ENCODE measurements at places on chromosomes 12 and 14.

DNA sequence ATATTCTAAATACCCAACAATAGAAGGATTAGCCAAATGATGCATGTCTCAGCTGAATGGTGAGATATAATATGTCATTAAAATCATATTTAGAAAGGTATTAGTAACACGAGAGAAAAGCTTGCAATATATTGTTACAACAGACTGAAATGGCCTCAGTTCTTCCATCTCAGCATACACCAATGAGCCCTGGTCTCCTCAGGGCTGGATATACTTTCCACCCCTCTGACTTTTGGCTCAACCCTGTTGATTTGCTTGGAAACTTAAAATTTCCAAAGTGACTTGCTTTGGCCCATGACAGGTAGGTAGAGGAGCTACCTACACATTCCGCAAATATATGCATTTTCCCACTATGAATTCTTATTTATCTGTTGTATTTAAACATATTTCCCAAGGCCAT, 908.1 kb upstream of the TMEM132C start:
- H3K27ac ChIP-seq = no peak overlapping the region
- H3K27me3 ChIP-seq = no peaks in the 10 kb centered on the region
- H3K36me3 ChIP-seq = no peaks in the 10 kb centered on the region

GRCh38 chr12:38392554-38393144, 76.1 kb downstream of the ALG10B start:
- peak overlapping the region; percentile 22 for H3K4me3 ChIP-seq
- peaks cover 48% of the 10 kb centered on the region for H3K4me1 ChIP-seq
- H3K36me3 ChIP-seq = no peaks in the 10 kb centered on the region
- DNase-seq = peak; percentile 97

DNA sequence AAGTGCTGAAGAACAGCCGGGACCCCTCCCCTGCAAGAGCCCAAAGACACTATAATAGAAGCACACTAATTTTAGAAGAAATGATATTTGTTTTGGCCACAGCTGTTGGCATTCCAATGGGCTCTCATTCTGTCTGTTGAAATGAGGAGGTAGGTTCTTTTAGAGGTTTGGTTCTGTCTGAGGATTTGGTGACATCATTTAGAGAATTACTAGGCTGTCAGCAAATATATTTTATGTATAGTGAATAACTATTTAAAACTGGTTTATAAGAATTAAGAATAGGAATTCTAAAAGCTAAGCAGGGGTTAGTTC, 200.7 kb upstream of the SLC38A2 start:
- H3K27me3 ChIP-seq = no peaks in the 10 kb centered on the region
- no peaks in the 10 kb centered on the region for H3K4me1 ChIP-seq
- H3K36me3 ChIP-seq = no peaks in the 10 kb centered on the region
- H3K4me3 ChIP-seq = no peak overlapping the region
- no peak for DNase-seq
- H3K27ac ChIP-seq = no peak overlapping the region

GRCh38 chr12:1911598-1912575, 6.6 kb downstream of the CACNA2D4 start:
- no peak for DNase-seq
- peaks cover 10% of the 10 kb centered on the region for H3K4me1 ChIP-seq
- H3K4me3 ChIP-seq = no peak overlapping the region
- no peaks in the 10 kb centered on the region for H3K36me3 ChIP-seq
- no peak overlapping the region for H3K27ac ChIP-seq

DNA sequence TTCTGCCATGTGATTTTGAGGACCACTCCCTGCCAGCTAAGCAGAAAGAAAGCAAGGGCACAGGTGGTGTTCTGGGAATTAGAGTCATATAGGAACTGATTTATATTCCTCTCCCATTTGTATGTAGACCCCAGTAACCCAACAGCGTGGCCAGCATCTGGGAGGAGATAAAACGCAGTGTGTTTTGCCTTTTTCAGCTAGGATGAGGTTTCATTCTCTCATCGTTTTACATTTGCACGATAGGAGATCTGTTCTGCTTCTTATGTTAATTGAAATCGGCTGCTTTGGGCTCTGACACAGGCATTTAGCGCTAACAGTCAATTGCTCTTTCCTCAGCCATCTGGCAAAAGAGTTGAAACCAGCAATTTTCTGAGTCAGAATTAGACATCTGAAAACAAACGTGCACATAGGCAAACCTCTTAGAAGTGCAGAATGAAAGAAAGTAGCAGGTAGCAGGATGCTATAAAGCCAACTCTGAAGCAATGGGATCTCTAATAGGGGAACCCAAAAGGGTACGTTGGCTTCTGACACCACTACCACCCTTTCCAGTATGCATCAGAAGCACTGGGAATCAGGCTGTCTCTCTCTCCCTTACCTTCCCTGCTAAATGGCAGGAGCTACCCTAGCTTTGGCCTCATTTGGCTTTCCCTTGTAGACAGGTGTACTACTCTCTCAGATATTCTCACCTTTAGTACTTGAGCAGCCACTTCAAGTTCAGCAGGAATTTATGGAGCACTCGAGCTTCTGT, 219.1 kb downstream of the PHLDA1 start:
- DNase-seq = no peak
- H3K27ac ChIP-seq = no peak overlapping the region
- peaks cover 28% of the 10 kb centered on the region for H3K4me1 ChIP-seq
- H3K4me3 ChIP-seq = no peak overlapping the region

GRCh38 chr12:40002178-40003169, 103.4 kb downstream of the SLC2A13 start:
- DNase-seq = peak; percentile 4
- no peaks in the 10 kb centered on the region for H3K4me1 ChIP-seq
- H3K27me3 ChIP-seq = no peaks in the 10 kb centered on the region
- H3K36me3 ChIP-seq = no peaks in the 10 kb centered on the region
- no peak overlapping the region for H3K27ac ChIP-seq

DNA sequence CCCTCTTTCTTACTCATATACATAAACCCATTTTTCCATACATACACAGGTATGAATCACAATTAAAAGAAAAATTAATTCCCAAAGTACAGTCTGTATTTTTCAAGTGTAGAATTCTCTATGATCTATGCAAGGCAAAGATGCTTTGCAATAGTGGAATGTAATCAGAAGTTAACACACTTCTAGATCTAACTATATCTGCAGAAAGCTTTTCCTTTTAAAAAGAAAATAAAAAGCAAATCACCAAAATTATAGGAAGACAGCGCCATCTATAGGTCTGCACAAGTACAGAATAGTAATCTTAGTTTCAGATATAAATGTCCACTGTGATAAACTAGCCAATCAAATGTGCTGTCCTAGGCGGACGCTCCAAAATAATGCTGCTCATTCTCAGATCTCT, 22.0 kb downstream of the SLC25A21 start:
- H3K36me3 ChIP-seq = peaks cover 4% of the 10 kb centered on the region
- H3K27me3 ChIP-seq = no peaks in the 10 kb centered on the region
- no peak overlapping the region for H3K4me3 ChIP-seq

GRCh38 chr12:48084066-48084465, 21.8 kb downstream of the SENP1 start:
- peaks cover 30% of the 10 kb centered on the region for H3K36me3 ChIP-seq
- H3K4me3 ChIP-seq = no peak overlapping the region
- DNase-seq = peak; percentile 25
- H3K27me3 ChIP-seq = no peaks in the 10 kb centered on the region
- no peaks in the 10 kb centered on the region for H3K4me1 ChIP-seq

- no peak for DNase-seq
- no peak overlapping the region for H3K4me3 ChIP-seq
- no peaks in the 10 kb centered on the region for H3K27me3 ChIP-seq
- H3K36me3 ChIP-seq = peaks cover 15% of the 10 kb centered on the region
Measured at GRCh38 chr12:26991826-26992225, 22.4 kb downstream of the TM7SF3 start.

GRCh38 chr12:117724543-117724942, 244.2 kb downstream of the KSR2 start:
- no peaks in the 10 kb centered on the region for H3K36me3 ChIP-seq
- no peaks in the 10 kb centered on the region for H3K27me3 ChIP-seq
- no peak for DNase-seq
- no peaks in the 10 kb centered on the region for H3K4me1 ChIP-seq

DNA sequence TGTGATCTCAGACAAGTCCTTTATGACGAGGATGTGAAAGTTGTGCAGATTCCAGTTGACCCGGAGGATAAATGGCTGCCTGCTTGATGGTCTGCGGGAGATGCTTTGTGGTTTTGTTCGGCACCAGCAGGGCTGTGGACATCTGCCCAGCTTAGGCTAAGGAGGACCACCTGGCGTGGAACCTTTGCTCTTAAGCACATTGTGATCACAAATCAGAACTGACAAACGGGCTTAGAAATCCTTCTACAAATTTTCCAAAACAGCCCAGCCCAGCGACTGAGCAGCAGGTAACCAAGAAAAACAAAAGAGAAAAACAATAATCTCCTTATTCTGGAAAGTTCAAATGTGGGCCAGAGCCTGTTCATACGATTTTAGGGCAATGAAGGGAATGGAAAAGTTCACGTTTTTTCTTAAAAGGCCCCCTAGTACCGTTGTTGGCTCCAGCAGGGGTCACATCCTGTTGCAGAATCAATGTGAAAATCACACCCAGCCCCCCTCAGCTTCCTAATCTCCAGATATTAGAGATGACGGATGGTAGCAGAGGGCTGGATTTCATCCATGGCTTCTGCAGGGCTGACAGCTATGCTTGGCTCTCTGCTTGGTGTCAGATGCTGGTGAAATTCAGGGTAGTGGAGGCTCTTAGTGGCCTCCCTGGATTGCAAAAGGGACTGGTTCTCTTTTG, 81.1 kb upstream of the RFLNA start:
- no peak for DNase-seq
- no peaks in the 10 kb centered on the region for H3K4me1 ChIP-seq
- no peaks in the 10 kb centered on the region for H3K36me3 ChIP-seq
- no peak overlapping the region for H3K4me3 ChIP-seq
- H3K27me3 ChIP-seq = peaks cover 74% of the 10 kb centered on the region

GRCh38 chr12:123910761-123911193, 61.9 kb downstream of the CCDC92 start:
- no peaks in the 10 kb centered on the region for H3K27me3 ChIP-seq
- H3K36me3 ChIP-seq = no peaks in the 10 kb centered on the region
- H3K27ac ChIP-seq = no peak overlapping the region
- no peaks in the 10 kb centered on the region for H3K4me1 ChIP-seq
- DNase-seq = no peak
- H3K4me3 ChIP-seq = no peak overlapping the region

DNA sequence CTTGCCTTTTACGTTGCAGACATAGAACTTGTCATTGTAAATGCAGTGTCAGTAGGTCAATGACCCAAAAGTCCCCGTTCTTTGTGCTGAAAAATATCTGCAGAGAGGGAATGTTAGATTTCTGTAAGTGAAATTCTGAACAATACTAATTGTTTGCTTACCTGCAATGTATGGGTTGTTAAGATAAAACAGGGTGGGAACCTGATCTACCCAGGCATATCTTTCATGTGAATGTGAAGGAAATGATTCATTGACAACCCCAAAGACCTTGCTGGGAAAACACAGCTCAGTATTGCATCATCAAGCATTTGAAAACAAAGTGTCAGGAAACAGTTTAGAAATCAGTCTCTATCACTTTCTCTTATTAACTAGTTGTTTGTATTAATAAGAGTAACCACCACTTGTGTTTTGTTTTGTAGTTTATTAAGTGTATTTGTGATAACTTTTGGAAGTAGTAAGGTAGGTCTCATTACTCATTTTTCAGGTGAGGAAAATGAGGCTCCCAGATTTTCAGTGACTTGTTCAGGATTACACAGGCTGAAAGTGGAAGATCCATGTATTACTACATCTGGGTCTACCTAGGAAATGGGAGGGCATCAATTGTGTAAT, 57.9 kb upstream of the SLC38A2 start:
- no peaks in the 10 kb centered on the region for H3K27me3 ChIP-seq
- DNase-seq = peak; percentile 95
- no peaks in the 10 kb centered on the region for H3K36me3 ChIP-seq
- H3K27ac ChIP-seq = peak overlapping the region; percentile 96

DNA sequence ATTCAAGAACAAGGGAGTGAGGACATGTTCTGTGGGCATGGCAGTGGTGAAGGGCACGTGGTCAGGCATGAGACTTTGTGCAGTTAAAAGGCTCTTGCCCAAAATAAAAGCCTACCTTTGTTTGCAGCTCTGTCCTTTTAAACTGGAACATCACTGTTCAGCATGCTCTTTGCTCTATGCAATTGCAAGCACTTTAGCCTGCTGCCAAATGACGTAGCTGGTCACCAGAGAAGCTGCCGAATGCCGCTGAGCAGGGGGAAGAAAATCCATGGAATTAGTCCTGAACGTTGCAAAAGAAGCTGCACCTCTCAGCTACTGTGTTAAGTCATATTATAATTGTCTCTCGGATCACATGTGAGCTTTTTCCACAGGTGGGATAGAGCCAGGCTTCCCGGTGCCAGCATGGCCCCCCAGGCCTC, 176.3 kb upstream of the DIO2 start:
- no peaks in the 10 kb centered on the region for H3K36me3 ChIP-seq
- H3K27ac ChIP-seq = no peak overlapping the region
- peaks cover 47% of the 10 kb centered on the region for H3K4me1 ChIP-seq
- DNase-seq = no peak
- H3K27me3 ChIP-seq = no peaks in the 10 kb centered on the region

GRCh38 chr12:73181244-73181643, 909.1 kb downstream of the TRHDE start:
- H3K36me3 ChIP-seq = no peaks in the 10 kb centered on the region
- H3K4me1 ChIP-seq = no peaks in the 10 kb centered on the region
- H3K27ac ChIP-seq = no peak overlapping the region
- H3K4me3 ChIP-seq = no peak overlapping the region
- H3K27me3 ChIP-seq = no peaks in the 10 kb centered on the region
- DNase-seq = no peak

GRCh38 chr14:28412077-28412476, 354.5 kb upstream of the FOXG1 start:
- H3K27me3 ChIP-seq = no peaks in the 10 kb centered on the region
- H3K4me1 ChIP-seq = no peaks in the 10 kb centered on the region
- DNase-seq = no peak
- H3K4me3 ChIP-seq = no peak overlapping the region

GRCh38 chr12:49937639-49938300, 12.8 kb upstream of the AQP2 start:
- no peak overlapping the region for H3K27ac ChIP-seq
- no peak overlapping the region for H3K4me3 ChIP-seq

DNA sequence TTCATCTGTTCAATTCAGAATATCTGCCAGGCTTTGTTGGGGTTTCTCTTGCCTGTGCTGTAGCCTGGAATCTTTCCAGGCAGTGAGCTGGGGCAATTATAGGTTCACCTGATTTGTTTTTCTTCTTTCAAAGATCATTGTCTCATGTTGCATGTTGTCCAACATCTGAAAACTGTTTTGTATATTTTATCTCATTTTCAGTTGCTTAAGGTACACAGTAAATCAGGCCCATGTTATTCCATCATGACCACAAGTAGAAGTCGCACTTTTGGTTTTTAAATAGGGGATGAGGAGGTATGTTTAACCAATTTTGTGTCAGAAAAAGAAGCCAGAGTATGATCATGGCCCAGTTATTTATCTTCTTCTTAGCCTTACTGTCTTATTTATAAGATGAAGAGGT, 24.9 kb upstream of the FUT8 start:
- no peak overlapping the region for H3K4me3 ChIP-seq
- no peak for DNase-seq
- H3K4me1 ChIP-seq = no peaks in the 10 kb centered on the region
- no peak overlapping the region for H3K27ac ChIP-seq

DNA sequence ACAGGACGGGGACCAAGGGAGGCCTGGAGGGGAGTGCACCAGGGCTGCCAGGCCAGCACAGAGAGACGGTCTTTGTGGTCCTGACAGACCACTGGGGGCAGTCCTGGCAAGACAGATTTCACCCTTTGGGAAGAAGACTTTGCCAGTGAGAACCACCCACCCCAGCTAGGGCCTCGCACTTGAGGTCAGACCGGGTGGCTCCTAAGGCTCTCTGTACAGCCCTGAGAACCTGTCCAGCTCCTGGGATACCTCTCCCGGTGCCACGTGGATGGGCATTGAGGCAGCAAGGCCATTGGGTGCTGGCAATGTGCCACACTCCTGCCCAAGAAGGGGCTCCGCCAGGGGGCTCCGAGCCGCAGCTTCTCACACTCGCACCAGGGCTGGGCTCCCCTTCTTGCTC, 42.4 kb downstream of the DEGS2 start:
- H3K4me1 ChIP-seq = no peaks in the 10 kb centered on the region
- no peaks in the 10 kb centered on the region for H3K27me3 ChIP-seq
- no peak overlapping the region for H3K4me3 ChIP-seq
- H3K36me3 ChIP-seq = no peaks in the 10 kb centered on the region
